H4 (cell line): ENCODE measurements at places on chromosomes 16 and 17.

- DNase-seq: no peak
Observed at GRCh38 chr16:85381738-85382592, 231.2 kb upstream of the GSE1 start.

DNA sequence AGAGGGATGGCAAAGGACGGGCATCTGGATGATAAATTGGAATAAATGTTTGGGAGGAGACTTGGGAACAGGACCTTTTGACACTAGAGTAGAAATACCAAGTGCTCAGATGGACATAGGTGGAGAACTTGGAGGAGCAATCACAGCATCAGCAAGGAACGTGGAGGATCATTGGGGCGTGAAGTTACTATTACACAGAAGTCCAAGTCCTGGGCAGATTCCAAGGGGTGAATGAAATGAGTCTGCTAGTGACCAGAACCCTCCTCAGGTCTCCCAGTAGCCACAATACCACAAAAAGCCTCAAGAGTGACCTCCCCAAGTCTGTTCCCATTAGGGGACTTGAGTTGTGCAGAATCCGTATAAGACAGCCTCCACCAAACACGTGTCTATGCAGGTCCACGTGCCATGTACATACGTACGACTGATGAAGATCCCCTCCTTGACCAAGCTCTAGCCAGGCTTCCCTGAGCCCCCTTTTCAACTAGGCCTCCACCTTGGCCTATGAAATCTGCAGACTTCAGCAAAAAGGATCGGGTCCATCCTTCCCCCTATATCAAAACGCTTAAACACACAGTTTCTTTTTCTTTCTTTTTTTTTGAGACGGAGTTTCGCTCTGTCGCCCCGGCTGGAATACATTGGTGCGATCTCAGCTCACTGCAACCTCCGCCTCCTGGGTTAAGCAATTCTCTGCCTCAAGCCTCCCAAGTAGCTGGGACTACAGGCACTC, 2.2 kb downstream of the C17orf67 start:
- DNase-seq: no peak

GRCh38 chr17:47733674-47734410, 806 bp downstream of the TBX21 start:
- no peak for DNase-seq

DNA sequence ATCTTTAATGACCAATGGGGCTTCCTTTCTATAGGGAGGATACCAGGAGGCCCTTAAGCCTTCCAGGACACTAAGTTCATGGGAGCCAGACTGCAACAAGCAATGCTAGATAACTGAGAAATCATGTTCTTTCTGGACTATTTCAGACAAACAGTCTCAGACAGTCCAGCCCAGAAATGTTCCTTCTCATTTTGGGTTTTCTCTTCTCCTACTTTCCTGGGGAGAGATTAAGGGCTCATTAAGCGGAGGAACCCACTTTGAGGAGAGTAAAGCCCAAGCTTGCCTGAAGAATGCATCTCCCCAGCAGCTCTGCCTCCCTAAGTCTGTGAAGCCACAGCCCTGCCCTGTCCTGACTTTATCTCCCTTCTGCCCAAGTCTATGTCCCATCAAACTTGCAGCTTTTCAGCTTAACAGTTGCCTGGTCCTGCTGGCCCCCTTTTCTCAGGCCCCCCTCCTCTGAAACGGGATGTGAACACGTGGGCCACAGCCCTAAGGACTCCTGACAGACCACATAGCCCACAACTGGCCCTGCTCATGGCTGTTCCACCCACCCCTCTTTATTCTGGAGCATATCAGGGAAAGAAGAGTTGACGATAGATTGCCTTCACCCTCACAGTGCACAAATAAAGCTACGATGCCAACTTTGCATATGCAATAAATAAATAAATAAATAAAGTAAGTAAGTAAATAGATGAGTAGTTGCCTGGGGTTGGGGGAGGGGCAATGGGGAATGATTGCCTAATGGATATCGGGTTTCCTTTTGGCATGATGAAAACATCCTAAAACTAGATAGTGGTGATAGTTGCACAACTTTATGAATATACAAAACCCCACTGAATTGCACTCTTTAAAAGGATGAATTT, 111.0 kb downstream of the N4BP1 start:
- DNase-seq: peak; percentile 27

- no peak for DNase-seq
Observed at GRCh38 chr16:68605746-68606145, 39.4 kb upstream of the CDH3 start.
